Left lung (tissue), 14 donors: ENCODE measurements at places on chromosomes 2 and 18. TPM values are rescaled to one million over a fixed set of nuclear protein-coding genes. Genes with fewer than 3 reads are reported as not detected.

NCKAP5 gene
- polyA plus RNA-seq, result 18.9 TPM

- no peak for DNase-seq
Observed at GRCh38 chr18:68467957-68468356, 247.0 kb downstream of the TMX3 start.

DNA sequence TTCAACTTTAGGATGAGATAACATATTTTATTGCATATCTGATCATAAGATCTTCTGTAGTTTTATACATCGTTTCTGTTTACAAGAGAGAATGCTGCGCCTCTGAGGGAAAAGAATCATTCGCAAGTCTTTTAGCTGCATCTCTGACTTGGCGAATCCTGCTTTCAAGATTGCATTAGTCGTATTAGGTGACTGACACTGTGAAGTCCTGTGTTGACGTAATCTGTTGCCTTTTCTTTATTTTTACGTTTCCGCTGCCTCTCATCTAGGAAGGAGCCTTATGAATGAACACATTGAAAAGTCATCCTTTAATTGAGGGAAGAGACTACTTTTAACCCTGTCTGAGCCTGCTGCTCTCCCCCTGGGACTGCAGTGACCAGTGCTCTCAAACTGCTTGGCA, 101.5 kb downstream of the LDLRAD4 start:
- DNase-seq, result no peak

GRCh38 chr2:157326698-157327097, 1.1 kb upstream of the ERMN start:
- DNase-seq, result no peak

DNA sequence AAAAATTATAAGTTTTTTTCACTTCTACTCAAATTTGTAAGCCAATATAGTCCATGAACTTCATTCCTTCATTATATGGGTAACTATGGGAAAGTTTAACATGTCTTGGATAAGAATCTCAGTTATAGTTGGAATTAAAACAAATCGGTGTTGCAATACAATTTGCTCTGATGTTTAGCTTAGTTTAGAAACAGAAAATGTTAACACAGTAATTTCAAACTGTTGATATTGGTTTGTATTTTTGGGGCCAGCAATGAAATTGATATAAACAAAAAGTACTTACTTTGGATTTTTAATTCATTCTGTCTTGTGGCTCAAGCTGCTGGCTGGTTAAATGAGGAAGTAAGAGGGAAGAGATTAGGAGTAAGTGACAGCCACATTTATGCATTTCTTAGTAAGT, 368.5 kb upstream of the NT5C1B start:
- no peak for DNase-seq
